ENCODE measurements at places on chromosomes 5 and 9.

DNA sequence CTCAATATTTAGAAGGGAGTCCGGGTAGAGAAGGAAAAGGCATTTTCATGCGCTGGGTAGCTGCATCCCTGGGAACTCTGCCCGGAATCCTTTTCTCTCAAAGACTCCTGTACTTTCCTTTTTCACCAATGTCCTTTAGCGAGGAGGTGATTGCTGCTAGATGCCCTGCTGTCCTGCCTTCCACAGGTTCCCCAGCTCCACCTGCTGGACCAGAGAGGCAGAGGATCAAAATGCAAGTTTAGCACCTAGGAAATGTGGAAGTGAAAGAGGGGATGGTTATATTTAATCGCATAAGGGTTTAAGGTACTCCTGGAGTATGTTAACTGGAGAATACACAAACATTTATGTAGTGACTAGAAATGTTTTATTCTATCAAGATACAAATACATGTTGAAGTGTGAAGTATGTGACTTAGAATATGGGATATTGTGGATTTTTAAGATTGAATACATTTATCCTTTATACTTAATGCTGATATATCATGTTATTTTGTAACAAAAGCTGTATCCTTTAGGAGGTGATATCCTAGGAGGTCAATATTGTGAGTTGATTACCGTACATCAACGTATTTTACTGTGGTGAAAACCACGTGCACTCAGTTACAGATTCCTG is 145.7 kb downstream of the ARHGAP26 start:
- peak; percentile 47 for DNase-seq

DNA sequence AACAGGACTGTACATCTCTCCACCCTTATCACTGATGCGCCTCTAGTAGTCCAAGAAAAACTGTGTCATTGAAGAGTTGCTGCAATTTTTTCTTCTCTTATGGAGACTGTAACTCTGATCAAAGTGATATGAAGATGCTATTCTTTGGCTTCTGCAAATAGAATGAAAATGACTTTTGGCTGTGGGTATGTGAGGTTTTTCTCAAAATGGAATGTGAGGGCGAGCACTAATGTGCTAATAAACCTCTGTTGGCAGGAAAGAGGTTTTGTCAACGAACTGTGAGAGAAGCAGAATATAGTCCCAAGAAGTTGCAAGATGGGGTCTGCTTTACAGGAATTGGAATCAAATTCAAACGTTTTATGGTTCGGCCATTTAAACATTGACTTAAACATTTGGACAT is 252.0 kb upstream of the GAS1 start:
- no peak for DNase-seq

DNA sequence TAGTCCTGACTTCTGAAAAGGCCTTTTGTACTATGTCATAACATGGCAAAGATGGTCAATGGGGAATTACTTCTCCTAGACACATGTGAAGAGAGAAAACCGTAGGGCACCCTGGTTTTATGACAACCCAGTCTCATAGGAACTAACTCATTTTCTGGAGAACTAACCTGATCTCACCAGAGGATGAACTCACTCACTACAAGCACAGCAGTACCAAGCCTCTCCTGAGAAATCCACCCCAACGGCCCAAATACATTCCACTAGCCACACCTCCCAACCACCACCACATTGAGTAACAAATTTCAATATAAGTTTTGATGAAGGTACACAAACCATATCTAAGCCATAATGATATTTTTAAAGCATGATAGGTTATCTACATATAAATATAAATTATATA is 909.3 kb upstream of the CDH10 start:
- DNase-seq: no peak

- peak; percentile 80 for DNase-seq
Observed at GRCh38 chr5:81838307-81838906, 87.5 kb upstream of the SSBP2 start.

GRCh38 chr9:84382720-84383119 is 42.2 kb upstream of the SLC28A3 start:
- DNase-seq: no peak

DNA sequence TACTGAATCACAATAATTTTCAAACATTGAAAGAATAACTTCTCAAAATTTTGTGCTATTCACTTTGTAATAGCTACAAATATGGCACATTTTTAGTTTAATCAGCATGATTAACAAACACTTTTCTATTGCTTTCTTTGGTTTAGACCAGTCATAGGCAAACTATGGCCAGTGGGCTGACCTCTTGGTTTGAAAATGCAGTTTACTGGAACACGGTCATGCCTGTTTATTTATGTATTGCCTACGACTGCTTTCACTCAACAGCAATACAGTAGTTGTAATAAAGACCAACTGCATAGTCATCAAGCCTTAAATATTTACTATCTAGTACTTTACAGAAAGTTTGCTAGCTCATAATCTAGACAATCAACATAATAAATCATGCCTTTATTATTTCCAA is 810.8 kb downstream of the TLE1 start:
- DNase-seq: no peak

DNA sequence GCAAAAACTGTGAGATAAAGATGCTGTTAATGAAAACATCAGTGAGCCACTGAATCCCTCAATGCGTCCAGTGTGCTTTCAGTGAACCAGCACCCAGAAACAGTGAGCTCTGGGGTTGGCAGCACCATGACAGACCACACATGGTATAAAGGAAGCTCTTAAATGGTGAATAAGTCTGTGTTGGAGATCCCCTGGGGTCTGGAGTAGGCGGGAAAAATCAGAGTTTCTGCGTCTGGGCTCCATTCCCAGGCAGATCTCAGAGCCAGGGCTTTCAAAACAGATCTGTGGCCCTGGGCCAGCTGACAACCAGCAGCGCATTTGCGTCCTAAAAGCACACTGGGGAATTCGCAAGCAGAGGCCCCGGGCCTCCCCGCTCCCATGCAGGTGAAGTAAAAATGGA is 233.5 kb downstream of the FRMD3 start:
- DNase-seq: no peak

GRCh38 chr5:43193181-43193893 is 1.3 kb downstream of the NIM1K start:
- peak; percentile 82 for DNase-seq

DNA sequence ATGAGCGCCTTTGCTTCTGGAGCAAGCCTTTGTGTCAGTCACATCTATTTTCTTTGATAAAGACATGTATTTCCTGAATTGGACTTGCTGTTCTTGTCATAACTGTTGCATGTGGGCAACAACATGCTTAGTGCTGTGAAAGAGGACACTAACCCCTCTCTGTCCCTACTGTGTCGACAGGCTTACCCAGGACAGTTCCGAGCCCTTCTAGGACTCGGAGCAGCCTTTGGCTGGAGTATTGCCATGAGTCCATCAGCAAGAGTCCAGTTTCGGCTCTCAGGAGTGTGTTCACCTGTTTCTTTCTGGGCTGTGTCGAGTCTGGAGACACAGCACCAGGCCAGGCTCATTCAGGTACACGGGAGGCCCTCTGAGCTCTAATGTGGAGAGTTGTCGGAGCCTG is 36.1 kb upstream of the PHF2 start:
- no peak for DNase-seq

GRCh38 chr5:5198135-5198534 is 58.0 kb downstream of the ADAMTS16 start:
- no peak for DNase-seq

- DNase-seq: peak; percentile 92
Observed at GRCh38 chr5:66757219-66757833, 161.1 kb downstream of the MAST4 start.

DNA sequence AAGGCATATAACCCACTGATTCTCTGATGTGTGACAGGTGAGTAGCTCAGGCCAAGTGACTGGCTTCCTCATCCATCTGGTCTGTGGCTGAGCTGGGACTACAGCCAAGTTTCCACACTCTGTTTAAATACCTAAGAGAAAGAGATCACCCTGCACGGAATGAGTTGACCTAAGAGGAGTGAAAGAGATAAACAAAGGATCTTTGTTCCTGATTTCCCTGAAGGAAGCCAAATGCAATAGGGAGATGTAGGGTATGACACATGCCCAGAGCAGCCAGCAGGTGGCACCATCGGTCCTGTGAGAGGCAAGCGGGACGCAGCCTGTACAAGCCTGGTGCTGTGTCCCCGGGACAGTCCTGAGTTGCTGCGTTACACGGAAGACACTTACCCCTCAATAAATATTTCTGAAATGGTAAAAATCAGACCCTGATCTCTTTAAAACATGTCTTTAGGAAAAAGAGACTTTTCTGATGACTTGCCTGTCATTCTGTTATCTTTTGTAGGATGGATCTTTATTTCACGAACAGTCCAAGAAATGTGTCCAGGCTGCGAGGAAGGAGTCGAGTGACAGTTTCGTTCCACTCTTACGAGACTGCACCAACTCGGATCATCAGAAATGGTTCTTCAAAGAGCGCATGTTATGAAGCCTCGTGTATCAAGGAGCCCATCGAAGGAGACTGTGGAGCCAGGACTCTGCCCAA is 41.1 kb downstream of the GALNT12 start:
- peak; percentile 92 for DNase-seq

DNA sequence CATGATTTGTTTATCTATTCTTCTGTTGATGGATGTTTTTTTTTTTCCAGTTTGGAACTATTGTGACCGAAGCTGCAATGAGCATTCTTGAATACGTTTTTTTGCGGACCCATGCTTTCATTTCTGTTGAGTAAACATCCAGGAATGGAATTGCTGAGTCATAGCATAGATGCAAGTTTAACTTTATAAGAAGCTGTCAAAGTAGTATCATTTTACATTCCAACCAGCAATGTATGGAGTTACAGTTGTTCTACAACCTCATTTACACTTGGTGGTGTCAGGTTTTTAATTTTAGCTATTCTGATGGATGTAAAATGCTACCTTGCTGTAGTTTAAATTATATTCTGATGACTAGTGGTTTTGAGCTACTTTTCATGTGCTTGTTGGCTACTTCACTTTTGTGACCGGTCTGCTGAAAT is 49.0 kb downstream of the NPR3 start:
- DNase-seq: peak; percentile 84

GRCh38 chr9:132742821-132743311 is 72.6 kb downstream of the GTF3C4 start:
- no peak for DNase-seq

GRCh38 chr5:135642488-135642870 is 63.7 kb upstream of the CXCL14 start:
- no peak for DNase-seq

DNA sequence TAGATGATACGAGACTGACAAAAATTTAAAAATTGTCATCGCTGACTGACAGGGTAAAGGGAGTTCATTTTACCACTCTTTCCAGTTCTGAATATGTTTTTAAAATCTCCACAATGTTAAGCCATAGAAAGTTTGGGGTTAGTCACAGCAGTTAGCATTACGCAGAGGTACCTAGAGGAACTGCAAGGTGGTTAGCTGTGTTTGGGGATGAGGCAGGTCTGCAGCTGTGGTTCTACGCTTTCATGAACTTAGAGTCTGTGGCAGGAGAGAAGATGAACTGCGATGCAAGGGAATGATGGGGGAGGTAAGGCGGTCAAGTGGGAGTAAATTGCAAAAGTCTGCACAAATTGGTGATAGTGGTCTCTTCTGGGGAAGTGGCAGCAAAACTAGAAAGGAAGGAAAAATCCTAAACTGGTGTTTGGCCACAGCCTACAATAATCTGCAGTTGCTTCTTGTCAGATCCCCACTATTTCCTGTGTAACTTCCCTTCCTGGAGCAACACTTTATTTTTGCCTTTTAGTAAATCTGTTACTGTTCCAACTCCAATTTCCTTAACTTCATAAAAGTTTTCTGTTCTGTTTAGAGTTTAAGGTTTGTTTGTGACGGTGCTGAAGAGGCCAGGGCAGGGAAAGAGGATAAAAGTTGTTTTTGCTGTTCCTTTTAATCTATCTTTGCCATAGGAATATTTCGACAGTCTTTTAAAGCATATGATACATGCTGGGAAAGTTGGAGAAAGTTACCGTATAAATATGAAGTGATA is 38.6 kb upstream of the SNX2 start:
- DNase-seq: no peak

- no peak for DNase-seq
Observed at GRCh38 chr5:108233617-108234155, 148.2 kb downstream of the FBXL17 start.

DNA sequence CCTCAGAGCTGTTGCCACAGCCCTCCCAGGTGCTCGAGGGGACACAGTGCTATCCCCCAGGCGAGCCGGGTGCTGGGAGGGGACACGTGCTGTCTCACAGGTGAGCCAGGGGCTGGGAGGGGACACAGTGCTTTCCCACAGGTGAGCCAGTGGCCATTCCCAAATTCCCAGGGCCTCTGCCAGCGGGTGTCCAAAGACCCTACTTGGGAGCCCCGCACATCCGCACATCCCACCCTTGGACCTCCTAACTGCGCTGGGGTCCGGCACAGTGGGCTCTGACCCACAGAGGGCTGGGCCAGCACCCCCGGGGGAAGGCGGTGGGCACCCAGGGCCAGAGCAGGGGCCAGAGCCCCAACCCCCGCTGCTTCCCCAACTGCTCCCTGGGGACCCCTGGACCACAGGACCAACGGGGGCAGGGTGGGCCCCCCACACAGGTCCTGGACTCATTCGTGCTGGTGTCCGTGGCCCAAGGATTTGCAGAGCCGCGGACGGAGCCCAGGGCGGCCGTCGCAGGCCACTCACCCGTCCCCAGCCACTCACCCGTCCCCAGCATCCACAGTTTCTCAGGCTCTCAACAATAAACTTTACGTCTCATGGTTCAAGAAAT is 17.9 kb downstream of the EXD3 start:
- DNase-seq: no peak

DNA sequence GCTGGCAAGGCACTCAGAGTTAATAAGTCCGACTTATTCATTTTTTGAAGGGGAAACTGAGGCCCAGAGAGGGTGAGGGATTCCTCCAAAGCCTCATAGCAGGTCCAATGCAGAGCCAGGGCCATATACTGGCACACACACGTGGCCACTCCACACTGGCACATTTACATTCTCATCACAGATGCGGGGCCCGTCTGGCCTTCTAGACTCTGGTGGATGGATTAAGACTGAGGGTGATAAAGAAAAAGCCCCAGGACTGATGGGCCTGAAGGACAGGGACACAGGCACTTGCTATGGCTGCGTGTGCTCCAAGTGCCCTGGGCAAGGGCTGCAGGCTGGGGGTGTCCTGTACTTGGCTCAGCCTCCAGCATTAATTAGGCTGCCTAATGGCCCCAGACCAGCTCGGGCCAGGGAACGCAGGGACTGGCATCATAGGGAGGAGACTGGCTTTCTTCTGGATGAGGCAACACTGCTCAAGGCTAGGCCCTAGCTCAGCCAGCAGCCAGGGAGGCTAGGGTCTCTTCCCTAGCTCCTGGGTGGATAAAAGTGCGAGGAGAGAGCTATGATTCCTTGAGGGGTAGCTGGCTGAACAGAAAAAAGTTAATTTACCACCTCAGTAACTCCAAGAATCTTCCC is 28.5 kb upstream of the CSF1R start:
- DNase-seq: no peak

DNA sequence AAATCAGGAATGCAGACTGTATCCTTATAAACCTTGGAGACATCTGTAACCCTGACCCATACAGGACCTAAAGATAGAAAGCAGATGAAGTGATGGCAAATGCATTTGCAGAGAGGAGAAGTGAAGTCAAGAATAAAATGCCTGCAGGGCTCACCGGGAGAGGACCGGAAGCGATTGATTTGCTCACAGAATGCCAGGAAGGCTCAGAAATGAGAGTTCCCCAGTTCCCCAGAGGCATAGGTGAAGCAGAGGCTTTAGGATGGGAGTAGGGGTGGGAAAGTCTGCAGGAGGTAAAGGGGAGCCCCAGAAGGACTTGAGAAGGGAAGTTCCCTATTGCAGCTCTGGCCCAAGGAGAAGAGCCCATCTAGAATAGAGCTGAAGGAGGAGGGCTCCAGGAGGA is 63.9 kb upstream of the TNFAIP8 start:
- no peak for DNase-seq
